ENCODE measurements at places on chromosomes 3 and 15. TPM values are rescaled to one million over a fixed set of nuclear protein-coding genes. Genes with fewer than 3 reads are reported as not detected.
A peak's percentile ranks its signal among the peaks of the same experiment; 100 is the strongest.

- H3K4me1 ChIP-seq: no peaks in the 10 kb centered on the region
- H3K27ac ChIP-seq: no peak overlapping the region
- no peak overlapping the region for H3K4me3 ChIP-seq
- H3K36me3 ChIP-seq: no peaks in the 10 kb centered on the region
Measured at GRCh38 chr3:117567382-117567781, 857.8 kb downstream of the TUSC7 start.

DNA sequence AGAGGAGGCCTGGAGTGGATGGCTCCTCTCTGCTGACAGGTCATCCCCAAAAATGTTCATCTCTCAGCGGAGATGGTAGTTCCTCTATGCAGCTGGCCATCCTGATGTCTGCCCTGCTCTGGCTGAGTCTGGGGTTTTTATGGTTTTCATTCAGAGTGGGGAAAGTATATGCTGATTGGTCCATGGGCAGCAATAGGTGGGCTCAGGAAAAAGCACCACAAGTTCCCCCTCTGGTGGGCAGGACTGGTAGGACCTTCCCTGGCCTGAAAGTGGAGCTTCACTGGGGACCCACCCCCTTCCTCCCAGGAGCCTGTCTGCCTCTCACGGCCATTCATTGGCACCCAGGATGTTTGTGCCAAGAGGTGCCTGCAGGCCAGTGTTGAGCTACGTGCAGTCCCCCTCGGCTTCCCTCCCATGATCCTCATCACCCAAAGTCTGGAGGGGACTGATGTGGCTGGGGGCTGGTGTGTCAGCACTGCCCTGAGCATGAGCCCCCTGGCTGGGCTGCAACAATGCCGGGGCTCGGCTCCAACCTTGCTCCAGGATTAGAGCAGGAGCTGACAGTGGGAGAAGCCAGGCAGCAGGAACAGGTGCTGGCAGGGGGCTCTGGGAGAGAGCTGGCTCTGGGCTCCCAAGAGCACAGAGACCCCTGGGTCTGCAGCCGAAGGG lies 13.1 kb upstream of the BLOC1S6 start:
- H3K4me3 ChIP-seq: no peak overlapping the region
- no peak overlapping the region for H3K27ac ChIP-seq
- no peaks in the 10 kb centered on the region for H3K4me1 ChIP-seq
- DNase-seq: peak; percentile 18
- H3K36me3 ChIP-seq: no peaks in the 10 kb centered on the region
- peaks cover 37% of the 10 kb centered on the region for H3K27me3 ChIP-seq

- H3K36me3 ChIP-seq: no peaks in the 10 kb centered on the region
- DNase-seq: no peak
- peaks cover 7% of the 10 kb centered on the region for H3K4me1 ChIP-seq
Measured at GRCh38 chr3:36957862-36958686, 13.2 kb upstream of the TRANK1 start.

DNA sequence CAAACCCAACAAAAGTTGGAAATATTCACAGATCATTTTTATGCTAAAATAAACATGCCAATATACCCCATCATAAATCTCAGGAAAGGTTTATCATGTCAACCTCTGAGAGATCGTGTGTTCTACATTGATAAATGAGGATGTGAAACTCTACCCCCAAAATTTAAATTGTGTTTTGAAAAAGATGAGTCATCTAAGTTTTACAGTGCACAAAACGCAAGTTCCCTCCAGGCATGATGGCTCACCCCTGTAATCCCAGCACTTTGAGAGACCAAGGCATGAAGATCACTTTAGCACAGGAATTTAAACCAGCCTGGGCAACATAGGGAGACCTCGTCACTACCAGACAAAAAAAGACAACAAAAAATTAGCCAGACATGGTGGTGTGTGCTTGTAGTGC lies 1487.0 kb upstream of the GBE1 start:
- H3K27me3 ChIP-seq: no peaks in the 10 kb centered on the region
- no peaks in the 10 kb centered on the region for H3K4me1 ChIP-seq
- no peaks in the 10 kb centered on the region for H3K36me3 ChIP-seq
- no peak for DNase-seq

DNA sequence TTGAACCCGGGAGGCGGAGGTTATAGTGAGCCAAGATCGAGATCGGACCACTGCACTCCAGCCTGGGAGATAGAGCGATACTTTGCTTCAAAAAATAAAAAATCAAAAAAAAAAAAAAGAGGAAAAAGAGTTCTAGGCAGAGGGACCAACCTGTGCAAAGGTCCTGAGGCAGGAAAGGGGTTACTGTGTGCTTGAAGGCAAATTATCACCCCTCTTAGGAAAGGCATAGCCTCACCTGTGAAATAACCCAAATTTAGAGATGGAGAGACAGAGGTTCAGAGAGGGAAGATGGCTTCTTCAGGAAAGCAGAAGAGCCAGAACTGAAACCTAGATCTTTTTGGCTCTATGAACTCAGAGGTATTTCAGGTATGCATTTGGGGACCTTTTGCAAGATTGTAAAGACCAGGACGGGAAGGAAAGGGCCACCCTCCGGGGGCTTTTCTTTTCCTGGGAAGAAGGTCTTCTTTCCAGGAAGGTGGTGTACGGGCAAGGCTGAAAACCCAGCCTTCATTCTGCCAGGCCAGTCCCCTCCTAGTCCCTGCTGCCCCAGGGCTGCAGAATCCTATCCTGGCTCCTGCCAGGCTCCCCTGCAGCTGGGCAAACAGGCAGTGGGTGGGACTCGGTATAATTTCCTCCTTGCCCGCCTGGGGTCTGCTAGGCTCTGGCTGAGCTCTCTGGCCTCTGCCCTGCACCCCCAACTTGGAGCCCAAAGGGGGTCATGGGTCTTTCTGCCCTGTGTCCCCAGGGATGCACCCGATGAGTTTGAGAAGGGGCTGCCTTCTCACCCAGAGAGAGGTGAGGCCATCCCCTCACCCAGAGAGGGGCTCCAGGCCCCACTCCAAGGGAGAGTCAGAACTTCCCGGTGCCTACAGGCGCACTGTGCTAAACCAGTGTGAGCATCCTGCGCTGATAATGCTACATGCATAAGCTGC lies 14.4 kb upstream of the CSK start:
- H3K4me3 ChIP-seq: no peak overlapping the region
- no peaks in the 10 kb centered on the region for H3K36me3 ChIP-seq
- H3K4me1 ChIP-seq: peaks cover 18% of the 10 kb centered on the region

DNA sequence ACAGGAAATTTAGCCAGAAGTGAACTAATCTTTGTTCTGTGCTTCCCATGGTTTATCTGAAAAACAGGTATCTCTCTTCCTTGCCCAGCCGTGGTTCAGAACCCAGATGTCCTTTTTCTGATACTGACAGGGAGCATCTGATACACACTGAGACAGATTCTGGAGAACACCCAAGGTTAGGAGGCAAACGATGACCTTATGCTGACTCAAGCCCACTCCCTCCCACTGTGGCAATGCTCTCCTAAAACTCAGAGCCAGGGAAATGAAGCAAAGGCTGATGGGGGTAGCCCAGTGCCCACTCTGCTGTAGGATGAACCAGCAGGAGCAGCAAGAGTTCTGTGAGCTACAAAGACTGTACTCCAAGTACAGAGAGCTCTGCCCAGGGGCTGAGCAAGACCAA lies 225.1 kb downstream of the NTRK3 start:
- no peaks in the 10 kb centered on the region for H3K36me3 ChIP-seq
- H3K4me3 ChIP-seq: no peak overlapping the region
- no peak for DNase-seq
- no peaks in the 10 kb centered on the region for H3K4me1 ChIP-seq

DNA sequence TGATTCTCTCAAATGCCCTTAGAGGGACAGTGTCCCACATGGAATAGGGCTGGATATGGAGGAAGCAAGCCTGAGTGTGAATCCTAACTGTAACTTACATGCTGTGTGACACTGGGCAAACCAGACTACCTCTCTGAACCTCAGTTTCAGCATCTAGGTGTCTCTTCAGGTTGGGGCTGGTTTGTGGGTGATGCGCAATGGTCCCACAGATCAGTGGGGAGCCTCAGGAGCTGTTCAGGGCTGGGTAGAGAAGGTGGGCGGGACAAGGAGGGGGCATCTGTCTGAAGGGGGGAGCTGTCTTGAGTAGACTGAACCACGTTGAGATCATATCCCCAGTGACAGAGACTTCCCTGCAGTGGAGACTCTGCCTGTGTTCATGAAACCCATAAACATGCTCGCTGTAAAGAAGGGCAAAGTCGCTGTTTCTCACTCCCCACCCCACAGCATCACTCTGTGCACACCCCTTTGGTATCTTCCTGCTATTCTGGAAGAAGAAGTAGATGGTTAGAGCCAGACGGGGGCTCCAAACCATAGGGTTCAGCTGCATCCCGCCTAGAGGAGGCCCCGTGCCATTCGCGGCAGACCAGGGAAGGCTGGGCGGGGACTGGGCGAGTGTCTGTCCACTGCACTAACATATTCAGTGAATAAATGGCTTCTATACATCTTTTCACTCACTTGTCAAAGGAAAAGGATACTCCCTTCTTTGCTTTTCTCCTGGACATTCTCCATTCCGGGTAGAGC lies 28.4 kb downstream of the SRPRB start:
- no peak overlapping the region for H3K27ac ChIP-seq
- no peak overlapping the region for H3K4me3 ChIP-seq
- no peaks in the 10 kb centered on the region for H3K4me1 ChIP-seq

DNA sequence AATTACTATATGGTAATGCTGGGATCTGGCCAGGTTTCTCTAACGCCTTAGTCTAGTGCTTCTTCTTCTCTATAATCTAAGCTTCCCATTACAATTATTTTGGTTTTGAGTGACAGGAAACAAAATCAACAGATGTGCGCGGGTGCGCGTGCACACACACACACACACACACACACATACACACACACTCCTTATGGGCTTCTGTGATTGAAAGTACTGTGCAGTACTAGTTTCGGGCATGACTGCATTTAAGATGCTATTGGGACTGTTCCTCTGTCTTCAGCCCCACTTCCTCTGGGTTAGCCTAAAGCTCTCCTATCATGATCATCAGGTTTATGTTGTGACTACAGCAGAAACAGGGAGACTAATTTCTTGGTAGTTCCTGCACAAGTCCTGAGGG lies 32.2 kb downstream of the EPHB1 start:
- H3K27ac ChIP-seq: no peak overlapping the region
- no peak for DNase-seq
- H3K36me3 ChIP-seq: no peaks in the 10 kb centered on the region
- H3K4me3 ChIP-seq: no peak overlapping the region
- H3K4me1 ChIP-seq: peaks cover 2% of the 10 kb centered on the region
- H3K27me3 ChIP-seq: peaks cover 14% of the 10 kb centered on the region

DNA sequence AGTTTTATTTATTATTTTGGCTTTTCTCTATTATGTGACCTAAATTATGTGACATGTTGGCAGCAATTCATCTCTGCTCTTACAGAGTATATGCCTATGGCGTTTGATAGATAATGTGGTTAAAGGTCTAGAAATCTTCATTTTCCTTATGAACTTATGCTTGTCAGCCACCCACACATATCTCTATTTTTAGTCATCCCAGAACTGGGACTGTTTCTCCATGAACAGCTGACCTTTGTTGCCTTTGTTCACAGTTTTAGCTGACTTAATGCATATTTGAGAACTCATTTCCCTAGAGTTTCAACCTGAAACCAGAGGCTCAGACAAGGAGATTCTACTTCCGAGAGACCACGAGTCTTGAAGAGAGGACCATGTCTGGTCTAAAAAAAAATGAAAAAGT lies 176.5 kb downstream of the RAP2B start:
- no peaks in the 10 kb centered on the region for H3K36me3 ChIP-seq

DNA sequence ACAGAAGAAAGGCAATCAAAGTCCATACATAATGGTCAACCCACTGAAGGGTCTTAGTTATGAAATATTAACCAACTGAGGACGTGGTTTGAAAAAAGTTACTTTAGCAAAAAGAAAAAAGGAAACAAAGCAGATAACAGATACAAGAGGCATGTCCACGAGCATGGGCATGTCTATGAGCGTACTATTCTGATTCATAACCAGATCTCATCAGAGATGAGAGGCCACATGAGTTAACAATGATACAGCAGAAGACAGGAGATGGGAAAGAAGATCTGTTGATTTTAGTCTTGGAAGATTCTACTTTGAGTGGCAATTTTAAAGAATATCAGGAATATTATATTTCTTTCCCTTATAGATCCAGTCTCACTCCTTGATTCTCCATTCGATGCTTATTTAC lies 262.9 kb upstream of the SLITRK3 start:
- H3K27ac ChIP-seq: no peak overlapping the region
- no peak for DNase-seq
- no peaks in the 10 kb centered on the region for H3K36me3 ChIP-seq
- no peak overlapping the region for H3K4me3 ChIP-seq
- no peaks in the 10 kb centered on the region for H3K4me1 ChIP-seq
- H3K27me3 ChIP-seq: no peaks in the 10 kb centered on the region

The RASL12 gene
- total RNA-seq: not detected

GRCh38 chr3:99551520-99551919 lies 86.9 kb upstream of the COL8A1 start:
- no peaks in the 10 kb centered on the region for H3K27me3 ChIP-seq
- H3K27ac ChIP-seq: no peak overlapping the region
- no peak for DNase-seq
- no peaks in the 10 kb centered on the region for H3K36me3 ChIP-seq
- no peak overlapping the region for H3K4me3 ChIP-seq

GRCh38 chr3:145422556-145422955 lies 738.4 kb downstream of the PLOD2 start:
- H3K27ac ChIP-seq: no peak overlapping the region
- H3K4me3 ChIP-seq: no peak overlapping the region
- H3K36me3 ChIP-seq: no peaks in the 10 kb centered on the region
- H3K4me1 ChIP-seq: no peaks in the 10 kb centered on the region
- DNase-seq: no peak

DNA sequence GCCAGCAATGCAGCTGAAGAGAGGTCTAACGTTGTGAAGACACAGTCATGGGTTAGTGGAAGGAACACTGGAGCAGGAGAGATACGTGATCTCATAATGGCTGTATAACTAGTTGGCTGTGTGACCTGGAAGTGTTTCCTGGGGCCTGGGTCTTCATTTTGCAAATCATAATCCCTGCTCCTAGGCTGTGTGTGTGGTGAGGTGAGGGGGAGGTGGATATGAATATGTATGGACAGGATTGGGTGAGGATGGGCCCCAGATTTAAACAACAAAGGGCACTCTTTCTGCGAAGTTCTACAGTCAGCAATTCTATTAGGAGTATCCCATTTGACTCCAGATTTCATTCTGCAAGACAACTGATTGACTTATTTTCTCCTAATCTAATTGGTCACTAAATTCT lies 41.3 kb downstream of the ANKRD28 start:
- no peak overlapping the region for H3K4me3 ChIP-seq
- no peak for DNase-seq
- no peak overlapping the region for H3K27ac ChIP-seq
- no peaks in the 10 kb centered on the region for H3K27me3 ChIP-seq
- H3K4me1 ChIP-seq: peaks cover 16% of the 10 kb centered on the region
- peaks cover 59% of the 10 kb centered on the region for H3K36me3 ChIP-seq

GRCh38 chr3:130014526-130014925 lies 40.0 kb downstream of the TRH start:
- no peak overlapping the region for H3K27ac ChIP-seq
- H3K27me3 ChIP-seq: peaks cover 6% of the 10 kb centered on the region
- H3K4me3 ChIP-seq: no peak overlapping the region

The TGM5 gene
- total RNA-seq: 0.28 TPM

DNA sequence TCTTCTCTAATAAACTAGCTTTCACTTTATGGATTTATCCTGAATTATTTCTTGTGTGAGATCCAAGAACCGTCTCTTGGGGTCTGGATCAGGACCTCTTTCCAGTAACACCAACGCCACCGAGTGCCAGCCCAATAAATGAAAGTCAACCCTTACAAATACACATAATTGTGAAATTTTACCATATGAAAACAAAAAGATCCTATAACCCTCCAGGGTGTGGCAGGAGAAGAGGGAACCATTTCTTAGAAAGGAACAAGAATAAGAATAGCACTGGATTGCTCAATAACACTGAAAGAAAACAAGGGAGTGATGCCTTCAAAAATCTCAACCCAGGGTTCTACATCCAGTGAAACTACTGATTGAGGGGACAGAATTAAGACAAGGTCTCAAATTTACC lies 51.6 kb upstream of the ACKR4 start:
- H3K27me3 ChIP-seq: no peaks in the 10 kb centered on the region
- DNase-seq: no peak
- peaks cover 22% of the 10 kb centered on the region for H3K36me3 ChIP-seq
- H3K4me3 ChIP-seq: no peak overlapping the region
- H3K4me1 ChIP-seq: peaks cover 33% of the 10 kb centered on the region

The SSR3 gene
- total RNA-seq: 174 TPM

Data from activated CD4-positive, alpha-beta memory T cell treated with anti-CD3 and anti-CD28 coated beads, Interleukin-2, amount 10 ng/mL, durations not matched to agents 7 days and 5 days (primary cell).